ENCODE measurements at places on chromosomes 11 and 22.

- DNase-seq = no peak
Measured at GRCh38 chr22:16915701-16916100, 90.5 kb upstream of the XKR3 start.

DNA sequence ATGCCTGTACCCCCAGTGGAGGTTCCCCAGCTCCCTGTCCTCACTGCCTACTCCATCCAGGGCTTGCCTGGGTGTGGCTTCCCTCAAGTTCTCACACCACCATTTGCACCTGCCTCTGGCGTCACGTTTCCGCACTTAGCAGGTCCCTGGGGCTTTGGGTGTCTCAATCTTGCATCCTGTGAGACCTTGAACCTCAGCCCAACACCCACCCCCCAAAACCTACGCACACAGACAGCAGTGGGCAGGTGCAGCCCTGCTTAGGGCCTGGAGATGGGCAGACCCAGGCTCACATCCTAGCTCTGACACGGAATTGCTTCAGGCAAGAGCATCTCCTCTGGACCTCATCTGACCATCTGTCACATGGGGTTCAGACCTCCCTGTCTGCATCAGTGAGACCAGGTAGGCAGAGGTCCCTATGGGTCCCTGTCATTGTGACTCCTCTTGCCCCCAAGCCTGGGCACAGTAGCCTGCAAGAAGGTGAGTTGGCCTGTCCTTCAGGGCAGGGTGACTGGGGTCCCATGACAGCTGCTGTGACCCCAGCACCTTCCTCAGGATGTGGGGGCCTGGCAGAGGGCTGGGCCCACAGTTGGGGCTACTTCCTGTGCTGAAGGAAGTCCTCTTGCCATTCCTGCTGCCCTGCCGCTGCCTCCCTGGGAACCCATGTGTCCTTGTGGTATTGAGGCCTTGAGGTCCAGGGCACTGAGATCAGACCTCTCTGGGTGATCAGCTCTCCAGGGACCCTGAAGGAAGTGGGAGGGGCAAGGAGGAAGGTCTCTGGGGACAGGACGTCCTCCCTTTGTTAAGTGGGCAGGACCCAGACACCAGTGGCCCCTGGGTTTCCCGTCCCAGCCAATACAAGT lies 2.0 kb downstream of the SIPA1 start:
- DNase-seq = peak; percentile 75

DNA sequence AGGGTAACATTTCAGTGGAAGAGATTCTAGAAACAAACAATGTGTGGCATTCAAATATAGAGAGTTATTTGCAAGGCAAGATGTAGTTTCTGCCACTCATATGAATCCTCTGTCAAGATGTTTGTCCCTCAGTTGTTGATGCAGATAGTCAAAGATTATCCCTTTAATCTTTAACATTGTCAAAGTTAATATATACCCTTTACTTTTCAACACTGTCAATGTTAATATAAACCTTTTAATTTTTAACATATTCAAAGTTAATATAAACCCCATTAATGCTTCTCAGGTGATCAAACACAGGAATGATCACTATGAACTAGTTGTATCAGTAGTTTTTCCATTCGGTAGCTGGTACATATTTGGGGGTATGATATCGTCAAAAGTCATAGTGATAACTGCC lies 51.9 kb upstream of the PICALM start:
- no peak for DNase-seq

- DNase-seq = no peak
Measured at GRCh38 chr11:129270446-129270845, 78.3 kb upstream of the ARHGAP32 start.

DNA sequence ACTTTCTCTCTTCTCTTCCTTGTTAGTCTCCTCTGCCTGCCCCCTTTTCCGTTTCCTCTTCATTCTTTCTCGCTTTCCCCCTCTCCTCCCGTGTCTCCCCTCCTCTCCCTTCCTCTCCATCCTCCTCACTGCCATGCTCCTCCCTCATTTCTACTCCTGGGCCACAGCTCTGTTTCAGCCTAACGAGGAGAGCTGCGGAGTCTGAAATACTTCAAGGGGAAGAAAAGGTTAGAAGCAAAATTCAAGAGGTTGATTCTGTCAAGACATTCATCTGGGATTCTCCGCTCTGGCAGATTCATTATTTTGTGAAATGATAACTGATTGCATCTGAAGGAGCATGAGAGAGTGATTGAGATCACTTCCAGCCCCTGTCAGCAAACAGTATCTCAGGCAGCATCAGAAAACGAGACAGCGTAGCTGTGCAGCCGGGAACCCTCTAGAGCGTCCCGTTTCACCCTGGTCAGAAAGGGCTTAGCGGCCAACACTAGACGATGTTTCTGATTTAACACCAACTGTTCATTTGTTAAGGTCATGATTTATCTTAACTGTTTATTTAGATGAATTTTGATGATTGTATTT lies 279.3 kb upstream of the B3GAT1 start:
- DNase-seq = no peak

DNA sequence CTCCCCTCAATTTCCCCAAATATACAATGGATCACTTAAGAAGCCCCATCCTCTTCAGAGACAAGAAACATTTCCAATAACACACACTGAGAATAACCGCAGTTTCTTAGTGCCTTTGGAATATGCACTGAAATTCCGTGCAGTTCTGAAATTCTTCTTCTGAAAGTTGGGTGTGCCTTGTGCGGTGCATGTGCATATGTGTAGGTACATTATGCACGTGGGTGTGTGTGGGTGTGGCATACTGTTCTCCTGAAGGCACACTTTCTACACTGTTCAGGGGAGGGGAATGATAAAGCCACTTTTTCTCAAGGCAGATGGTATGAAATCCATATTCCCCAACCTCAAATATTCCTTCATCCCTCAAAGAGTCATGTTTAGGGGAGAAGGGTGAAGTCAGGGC lies 1.7 kb downstream of the EXPH5 start:
- DNase-seq = no peak

DNA sequence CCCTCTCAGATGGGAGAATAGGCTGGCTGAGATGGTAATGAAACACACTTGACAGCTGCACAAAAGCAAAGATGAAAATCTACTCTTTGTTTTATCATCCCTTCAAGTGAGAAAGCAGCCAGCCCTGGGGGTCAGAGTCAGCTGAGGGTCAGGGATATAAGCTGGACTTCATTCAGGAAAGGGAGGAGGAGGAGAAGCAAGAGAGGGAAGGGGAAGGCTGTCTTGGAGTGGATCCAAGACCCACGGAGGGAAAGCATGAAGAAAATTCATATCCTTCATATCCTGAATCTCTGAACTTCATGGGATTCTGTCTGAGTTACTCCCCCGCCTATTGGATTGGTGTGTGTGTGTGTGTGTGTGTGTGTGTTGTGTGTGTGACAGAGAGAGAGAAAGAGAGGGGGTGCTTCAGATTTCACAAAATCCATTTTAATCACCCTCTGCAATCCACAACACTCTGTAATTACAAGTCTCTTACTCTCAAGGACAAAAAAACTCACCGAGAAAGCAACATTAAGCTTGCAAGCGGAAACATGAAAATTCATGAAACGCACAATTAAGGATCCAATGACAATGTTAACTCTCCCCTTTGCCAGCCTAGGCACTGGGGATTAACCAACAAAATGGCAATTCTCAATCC lies 327.7 kb downstream of the TENM4 start:
- no peak for DNase-seq

- DNase-seq = no peak
Measured at GRCh38 chr11:102115557-102115956, 5.3 kb downstream of the YAP1 start.

- DNase-seq = no peak
Measured at GRCh38 chr11:102284008-102284407, 33.3 kb upstream of the BIRC3 start.

DNA sequence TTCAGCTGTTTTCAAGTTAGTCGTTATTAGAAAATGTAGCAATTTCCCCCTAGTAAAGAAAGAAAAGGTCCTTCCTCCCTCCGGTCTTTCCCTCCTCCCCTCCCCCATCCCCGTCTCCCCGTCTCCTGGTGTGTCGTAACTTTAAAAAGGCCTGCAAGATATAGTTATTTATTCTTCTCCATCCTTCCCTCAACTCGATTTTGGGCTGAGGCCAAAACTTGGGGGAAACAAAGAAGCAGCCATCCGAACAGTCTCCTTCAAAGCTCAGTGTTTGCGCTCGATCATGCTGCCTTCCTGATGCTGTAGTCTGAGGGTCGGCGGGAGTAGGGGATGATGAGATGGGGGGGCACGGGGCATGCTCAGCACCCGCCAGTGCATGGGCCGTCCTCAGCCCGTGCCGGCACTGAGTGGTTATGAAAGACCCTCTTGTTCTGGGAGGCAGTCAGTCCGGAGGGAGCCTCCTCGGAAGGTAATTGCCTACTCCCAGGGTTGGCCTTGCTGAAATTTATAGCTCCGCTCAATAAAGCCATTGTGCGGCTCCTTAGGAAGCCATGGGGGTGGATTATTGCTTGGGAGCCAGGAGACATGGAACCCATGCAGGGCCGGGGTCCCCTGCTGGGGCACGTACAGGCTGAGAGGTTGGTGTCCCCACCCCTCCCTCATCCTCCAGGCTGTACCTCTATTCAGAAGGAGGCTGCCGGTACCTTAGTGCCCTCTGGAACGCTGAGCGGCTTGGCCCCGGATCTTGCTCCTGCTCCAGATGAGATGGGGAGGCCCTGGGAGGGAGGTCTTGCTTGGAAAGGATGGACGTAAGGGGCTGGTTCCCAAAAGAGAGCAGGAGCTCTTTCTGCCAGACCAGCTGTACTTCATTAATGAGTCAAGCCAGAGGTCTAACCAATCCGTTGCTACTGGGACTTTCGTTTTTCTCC lies 212.7 kb upstream of the CADM1 start:
- DNase-seq = no peak

DNA sequence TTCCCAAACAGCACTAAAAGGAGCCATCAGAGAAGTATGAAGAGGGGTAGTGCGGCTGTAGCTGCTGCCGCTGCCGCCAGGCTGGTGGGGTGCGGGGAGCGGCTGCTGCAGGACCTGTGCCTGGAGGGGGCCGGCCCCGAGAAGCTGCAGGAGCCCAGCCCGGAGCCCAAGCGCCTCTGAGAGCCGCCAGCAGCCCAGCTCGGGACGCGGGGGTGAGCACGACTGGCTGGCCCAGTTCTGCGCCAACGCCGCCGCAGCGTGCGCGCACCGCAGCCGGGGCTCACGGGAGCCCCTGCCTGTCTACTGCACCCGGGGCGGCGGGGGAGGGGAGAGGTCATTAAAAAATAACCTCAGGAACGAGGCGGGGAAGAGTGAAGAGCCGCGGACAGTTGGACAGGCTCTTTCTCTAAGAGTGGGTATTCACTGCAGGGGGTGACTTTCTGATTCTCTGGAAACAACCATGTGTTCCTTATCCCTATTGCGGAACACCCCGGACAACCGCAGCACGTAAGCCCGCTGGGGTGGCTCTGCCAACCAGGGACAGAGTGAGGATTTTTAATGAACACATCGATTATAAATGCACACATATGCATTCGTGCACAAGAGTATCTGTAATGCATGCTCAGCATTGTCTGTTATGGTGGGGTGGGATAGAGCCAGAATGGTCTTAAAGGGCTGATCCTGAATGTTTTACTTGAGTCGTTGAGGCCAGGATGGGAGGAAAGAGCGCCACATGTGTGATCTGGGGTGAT lies 453 bp downstream of the GAS2 start:
- DNase-seq = no peak

DNA sequence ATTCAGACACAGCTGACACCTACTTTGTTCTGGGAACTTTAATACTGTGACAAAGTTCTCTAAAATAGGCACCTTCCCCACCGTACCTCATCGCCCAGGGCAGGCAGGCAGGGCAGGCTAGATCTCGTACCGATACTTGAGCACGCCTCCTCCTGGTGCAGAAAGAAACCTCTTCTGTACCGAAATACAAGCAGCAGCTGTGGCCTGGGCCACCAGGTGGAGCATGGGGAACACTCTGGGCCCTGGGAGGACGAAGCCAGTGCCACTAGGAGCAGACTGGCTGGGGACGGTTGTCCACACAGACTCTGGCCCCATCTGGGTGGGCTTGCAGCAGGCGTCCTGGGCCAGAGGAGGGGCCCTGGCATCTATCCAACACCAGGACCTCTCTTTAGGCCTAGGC lies 12.8 kb downstream of the PMM1 start:
- peak; percentile 11 for DNase-seq

DNA sequence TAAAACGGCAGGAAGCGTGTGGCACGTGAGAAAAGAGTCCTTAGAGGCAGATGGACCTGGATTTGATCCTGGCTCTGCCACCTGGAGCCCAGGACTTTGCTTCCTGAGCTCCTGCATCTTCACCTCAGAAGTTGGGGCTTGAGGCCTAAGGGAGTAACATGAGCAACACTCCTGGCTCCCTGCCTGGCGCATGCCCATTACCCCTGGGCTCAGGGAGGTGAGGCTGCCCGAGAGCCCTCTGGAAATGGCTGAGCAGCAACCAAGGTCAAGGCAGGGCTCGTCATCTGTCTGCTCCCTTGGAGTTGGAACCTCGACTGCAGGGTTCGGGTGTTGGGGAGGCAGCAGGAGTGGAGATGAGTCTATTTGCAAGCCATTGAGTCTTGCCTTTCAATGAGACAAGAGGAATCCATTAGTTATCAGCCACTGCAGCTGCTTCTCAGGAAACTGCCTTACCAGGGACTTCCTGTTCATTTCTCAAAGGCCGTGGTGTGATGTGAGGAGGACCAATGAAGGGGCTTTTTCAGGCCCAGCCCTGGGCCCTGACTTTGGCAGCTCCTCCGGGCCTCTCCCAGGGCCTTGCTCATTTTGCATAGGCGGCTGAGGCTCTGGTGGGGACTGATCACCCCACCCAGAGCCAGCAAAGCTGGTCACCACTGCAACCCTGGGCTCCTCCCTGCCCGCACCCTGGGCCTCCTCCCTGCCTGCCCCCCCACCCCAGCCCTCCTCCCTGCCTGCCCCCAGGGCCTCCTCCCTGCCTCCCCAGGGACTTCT lies 6.4 kb downstream of the FADS2 start:
- peak; percentile 69 for DNase-seq

DNA sequence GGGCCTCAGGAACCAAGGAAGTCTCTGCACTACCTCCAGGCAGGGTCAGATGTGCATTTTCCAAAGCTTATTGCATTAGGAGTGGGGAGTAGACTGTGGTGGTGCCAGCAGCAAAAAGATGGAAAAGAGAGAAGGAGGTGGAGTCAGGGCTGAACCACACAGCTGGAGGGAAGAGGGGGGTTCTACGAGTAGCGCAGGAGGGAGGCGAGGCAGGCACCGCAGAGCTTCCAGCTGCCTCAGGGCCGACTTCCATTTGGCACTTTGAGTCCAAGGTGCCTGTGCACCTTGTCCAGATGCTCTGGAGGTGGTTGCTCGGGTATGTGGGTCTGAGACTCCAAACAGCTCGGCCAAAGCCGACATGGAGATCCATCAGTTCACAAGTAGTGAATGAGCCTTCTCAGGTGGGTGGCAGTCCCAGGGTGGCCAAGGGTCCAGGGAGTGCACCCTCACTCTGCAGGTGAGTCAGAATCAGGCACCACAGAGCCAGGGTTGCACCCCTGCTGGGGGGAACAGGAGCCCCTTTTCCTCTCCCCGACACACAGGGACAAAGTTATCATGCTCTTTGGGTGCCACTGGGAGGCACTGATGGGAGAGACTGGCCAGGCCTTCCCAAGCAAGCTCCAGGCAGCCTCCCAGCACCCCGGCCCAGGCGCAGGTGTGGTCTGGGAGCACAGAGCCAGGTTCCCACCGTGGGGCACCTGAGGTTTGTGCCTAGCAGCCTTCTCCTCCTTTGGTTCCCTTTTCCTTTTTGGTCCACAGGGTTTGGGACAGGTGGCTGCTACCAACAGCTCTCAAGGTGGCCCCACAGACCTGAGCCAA lies 30.2 kb downstream of the GGT5 start:
- no peak for DNase-seq

Data from CD4-positive, alpha-beta T cell treated with Interleukin-6 at 100 ng/mL for 8 hours (primary cell).